ENCODE measurements at places on chromosomes 7 and 10. TPM values are rescaled to one million over a fixed set of nuclear protein-coding genes. Genes with fewer than 3 reads are reported as not detected.

SVOPL gene
- not detected for polyA plus RNA-seq

DCLRE1A gene
- 4.9 TPM for polyA plus RNA-seq

FAM171A1 gene
- polyA plus RNA-seq: 10.2 TPM

PPP1R17 gene
- not detected for polyA plus RNA-seq

NAT16 gene
- polyA plus RNA-seq: not detected

ACHE gene
- 0.15 TPM for polyA plus RNA-seq

OPN4 gene
- not detected for polyA plus RNA-seq

SBDS gene
- 66.0 TPM for polyA plus RNA-seq

- DNase-seq: no peak
Observed at GRCh38 chr7:105487579-105488571, 34.2 kb downstream of the PUS7 start.

DNA sequence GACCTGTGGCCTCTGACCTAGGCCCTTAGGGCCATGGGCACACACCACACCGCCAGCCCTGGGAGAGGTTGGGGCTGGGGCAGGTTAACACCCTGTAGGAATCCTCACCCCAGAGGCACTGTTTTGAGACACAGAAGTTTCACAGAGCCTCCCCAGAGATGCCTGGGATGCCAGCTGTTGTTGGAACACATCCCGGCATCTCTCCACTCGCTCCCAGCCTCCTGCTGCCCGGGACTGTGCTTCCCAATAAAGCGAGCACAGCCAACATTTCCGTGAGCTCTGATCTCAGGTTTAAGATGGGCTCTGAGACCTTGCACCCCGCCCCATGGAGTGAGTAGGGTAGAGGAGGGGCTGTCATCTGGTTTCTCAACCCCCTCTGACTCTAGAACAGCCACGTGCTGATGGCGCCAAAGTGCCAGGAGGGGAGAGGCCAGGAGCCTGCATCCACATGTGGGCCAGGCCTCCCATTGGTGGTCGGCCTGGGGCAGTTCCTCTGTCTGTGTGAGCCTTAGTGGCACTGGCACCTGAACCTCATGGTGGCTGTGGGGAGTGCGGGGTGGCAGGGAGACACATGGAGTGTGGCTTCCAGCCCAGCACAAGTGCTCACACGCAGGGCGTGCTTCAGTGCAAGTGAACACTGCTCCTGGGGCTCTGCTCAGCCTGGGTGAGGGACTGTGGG, 54.7 kb downstream of the RASGEF1A start:
- no peak for DNase-seq

DNA sequence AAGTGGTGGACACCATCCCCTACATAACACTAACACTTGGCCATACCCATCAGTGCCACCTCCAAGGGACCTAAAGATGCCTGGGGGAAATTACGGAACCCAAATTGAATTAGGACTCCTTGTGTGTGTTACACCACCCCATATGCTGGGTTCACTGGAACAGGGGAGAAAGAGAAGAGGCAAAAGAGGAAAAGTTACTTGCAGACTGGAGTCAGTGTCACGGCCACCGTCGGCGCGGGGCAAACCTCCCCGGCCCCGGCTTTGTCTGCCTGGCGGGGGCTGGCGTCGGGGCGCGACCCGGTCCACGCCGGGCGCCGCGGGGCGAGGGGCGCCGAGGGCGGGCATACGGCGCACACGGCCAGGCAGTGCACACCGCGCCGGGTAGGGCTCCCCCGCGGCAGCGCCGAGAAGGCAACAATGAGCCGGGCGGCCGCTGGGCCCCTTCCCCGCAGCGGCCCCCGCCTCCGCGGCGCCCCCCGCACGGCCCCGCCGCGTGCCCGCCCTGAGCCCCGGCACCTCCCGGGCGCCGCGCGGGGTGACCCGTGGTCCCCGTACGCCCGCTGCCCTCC, 171.1 kb downstream of the FAM107B start:
- no peak for DNase-seq

GRCh38 chr10:9009505-9009904, 955.0 kb downstream of the GATA3 start:
- no peak for DNase-seq

- no peak for DNase-seq
Observed at GRCh38 chr10:32143302-32143847, 87.2 kb upstream of the KIF5B start.

DNA sequence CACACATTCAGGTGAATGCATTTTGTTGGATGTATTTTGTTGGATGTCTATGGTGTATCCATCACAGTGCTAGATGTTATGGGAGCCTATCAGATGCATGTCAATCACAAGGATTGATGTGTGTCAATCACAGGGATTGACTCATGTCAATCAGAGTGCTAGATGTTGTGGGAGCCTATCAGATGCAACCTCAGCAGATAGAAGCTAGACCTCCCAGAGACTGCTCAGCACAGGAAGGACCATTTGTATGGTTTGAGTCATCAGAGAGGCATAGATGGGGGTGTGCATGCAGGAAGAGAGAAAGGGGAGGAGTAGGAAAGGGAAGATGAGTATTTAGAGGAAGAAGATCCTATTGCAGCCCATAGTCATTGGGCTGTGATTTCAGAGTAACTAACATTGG, 48.3 kb upstream of the PITRM1 start:
- DNase-seq: no peak

GRCh38 chr10:92284112-92284704, 6.7 kb downstream of the CPEB3 start:
- DNase-seq: no peak

DNA sequence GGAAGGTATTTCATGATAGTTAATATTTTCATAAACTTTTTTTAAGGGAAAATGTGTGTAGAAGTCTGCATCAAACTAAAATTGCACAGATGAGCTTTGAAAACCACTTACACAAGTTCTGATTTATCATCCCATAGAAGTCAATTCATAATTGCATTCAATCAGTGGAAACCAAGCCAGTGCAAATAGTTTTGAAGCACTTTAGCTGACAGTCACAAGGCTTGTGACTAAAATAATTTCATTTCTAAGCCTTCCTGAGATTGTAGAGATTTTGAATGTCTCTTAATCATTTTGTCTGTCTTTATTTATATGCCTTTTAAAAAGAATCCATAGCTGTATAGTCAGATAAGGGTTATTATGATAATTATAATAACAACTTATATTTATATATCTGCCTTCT, 41.4 kb downstream of the EXOC4 start:
- no peak for DNase-seq

DNA sequence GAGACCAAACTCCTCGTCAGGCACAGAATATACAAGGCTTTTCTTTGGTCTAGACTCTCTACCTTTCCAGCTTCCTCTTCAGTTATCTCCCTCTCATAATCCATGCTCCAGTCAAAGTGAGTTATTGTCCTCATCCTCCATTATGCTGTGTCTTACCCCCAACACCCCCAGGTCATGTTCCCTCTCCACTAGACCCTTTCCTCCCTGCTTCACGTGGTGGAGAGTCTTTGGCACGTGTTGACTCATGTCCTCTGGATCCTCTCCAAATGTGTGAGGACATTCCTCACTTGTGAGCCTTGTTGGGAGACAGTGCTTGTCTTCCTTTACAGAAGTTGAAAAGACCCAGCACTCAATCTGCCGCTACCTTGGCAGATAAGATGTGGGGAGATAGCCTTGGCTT, 36.0 kb upstream of the DLD start:
- DNase-seq: no peak

GRCh38 chr10:72455889-72456595, 101.3 kb upstream of the DNAJB12 start:
- DNase-seq: no peak

GRCh38 chr7:81248420-81248819, 329.6 kb upstream of the SEMA3C start:
- DNase-seq: no peak

DNA sequence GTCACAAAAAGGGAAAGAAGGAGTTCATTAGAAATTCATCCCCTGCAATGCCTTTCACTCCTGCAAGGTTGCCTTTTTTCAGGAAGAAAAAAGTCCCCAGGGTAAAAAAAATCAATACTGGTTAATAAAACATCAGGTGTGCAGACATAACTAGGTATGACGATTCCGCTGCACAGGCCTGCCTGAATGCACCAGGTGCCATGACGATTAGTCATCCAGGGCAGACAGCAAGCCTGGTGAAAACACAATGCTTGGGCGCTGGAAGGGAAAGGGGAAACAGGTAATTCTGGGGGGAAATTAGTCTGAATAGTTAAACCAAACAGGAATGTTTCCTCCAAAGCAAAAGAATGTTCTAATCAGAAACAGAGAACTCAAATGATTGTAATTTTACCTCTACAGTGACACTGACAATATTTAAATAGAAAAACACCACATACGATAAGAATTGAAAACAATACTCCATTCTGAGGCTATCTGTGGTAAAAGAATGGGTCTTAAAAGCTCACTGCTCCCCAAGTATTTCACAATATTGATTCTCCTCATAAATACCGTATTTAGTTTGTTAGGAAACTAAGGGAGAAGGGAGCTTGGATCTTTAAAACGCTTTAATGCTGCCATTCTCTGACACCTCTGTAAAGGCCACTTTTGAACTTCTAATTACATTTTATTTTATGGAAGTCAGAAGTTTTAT, 45.2 kb downstream of the VPS41 start:
- peak; percentile 40 for DNase-seq

- no peak for DNase-seq
Observed at GRCh38 chr7:143462045-143462444, 15.6 kb upstream of the TAS2R41 start.

GRCh38 chr10:128528167-128528566, 401.9 kb upstream of the MKI67 start:
- DNase-seq: no peak

DNA sequence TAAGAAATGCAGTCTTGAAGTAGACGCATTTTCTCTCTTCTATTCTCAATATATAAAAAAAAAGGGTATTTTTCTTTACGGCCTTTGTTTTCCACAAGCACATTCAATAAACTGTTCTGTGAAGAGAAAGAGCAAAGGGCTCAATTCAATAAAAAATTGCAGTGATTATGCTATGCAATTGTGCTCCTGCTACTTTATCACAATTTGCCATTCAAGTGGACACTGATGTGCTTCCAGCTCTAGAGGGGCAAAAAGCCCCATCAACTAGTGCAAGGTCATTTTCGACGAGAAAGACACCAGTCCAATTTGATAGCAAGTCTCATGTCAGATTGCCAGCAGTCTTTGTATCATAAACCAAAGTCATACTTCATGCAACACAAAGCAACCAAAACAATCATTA, 82.6 kb upstream of the THSD7A start:
- DNase-seq: no peak

- DNase-seq: peak; percentile 23
Observed at GRCh38 chr7:44769776-44770294, 21.2 kb downstream of the ZMIZ2 start.

GRCh38 chr10:117519879-117520278, 22.7 kb upstream of the EMX2 start:
- no peak for DNase-seq

DNA sequence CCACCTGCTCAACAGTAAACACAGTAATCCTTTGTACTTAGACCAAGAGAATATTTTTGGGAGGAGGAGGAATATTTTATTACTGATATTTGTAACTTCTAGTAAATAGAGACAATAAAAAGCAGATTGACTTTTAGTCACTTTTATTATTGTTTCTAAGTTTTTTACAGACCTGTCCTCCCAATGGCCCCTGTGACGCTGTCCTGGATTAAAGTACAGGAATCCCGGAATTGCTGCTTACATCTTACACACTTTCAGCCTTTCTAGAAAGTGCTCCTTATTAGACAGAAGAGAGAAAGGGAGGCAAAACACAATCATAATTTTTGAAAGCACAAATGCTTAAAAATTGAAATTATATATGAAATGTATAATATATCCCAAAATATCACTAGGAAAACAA, 86.4 kb upstream of the PRKG1 start:
- DNase-seq: no peak

DNA sequence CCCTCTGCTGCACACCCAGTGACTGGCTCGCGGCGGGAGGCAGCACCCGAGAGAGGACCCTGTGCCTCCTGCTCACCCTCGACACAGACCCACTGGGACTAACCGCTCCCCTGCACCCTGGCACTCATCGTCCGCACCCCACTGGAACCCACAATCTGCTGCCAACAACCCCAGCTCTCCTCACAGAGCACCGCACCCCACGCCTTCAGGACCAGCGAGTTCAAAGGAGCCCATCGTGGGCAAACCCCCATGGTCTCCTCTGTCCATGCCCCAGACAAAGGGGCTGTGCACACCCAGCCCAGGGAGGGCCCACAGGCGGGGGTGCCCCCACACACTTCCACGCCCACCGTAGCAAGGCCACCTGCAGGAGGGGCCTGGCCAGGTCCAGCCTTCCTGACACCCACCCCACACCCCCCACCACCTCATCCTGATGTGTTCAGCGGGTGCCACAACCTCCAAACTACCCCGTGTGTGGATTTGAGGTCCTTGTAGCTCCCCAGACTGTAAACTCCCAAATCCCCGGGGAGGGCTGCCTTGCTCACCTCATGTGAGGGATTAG, 14.0 kb downstream of the RASGEF1A start:
- peak; percentile 19 for DNase-seq

DNA sequence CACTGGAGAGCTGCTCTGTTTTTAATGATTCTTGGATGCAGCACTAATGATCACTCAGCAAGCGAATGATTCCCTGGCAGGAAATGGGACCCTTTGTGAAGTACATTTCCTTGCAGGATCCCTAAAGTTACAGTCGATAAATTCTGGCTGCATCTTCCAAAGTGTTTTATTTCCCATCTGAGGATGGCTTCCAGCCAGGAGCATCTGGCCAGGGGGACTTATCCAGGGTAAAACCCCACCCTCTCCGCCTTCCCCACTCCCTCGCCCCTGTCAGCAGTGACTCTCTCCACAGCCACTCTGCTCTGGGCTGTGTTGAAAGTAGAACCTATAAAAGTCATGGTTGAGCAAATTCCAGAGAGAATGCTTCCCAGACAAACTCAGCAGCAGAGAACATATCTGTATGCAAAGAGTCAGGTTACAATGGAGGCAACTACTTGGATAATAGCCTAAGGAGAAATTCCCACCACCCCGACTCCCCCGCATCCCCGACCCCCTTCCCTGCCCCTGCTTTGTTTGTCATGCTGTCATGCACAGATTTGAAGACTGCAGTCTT, 111.0 kb upstream of the ANLN start:
- DNase-seq: no peak

DNA sequence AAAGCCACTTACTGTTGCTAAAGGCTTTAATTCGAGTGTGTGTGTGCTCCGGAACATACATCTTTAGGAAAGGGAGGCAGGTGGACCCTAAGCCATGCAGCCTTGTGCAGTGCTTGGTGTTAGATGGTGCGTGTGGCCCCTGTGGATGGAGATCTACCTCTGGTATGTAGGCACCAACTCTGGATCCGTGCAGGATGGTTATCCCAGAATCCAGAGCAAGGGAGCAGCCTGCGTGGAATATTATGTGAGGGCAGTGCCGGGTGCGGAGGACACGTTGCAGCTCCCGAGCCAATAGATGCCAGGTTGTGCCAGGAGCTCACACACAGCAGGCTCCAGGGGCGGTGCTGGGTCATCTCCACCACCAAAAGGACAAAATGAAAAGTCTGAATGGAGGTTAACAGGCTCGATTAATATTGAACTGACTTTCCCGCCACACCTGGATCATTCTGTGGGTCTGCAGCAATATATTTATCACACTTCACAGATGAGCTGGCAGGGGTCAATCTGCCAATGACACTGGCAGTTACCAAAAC, 143.0 kb upstream of the NPS start:
- DNase-seq: no peak

GRCh38 chr10:123926401-123927264, 35.0 kb upstream of the CPXM2 start:
- no peak for DNase-seq
